Stimulated activated CD4-positive, alpha-beta T cell treated with anti-CD3 and anti-CD28 coated beads, Interleukin-15, amount 100 ng/mL, for 48 hours (primary cell): ENCODE measurements at places on chromosomes 3 and 15.

DNA sequence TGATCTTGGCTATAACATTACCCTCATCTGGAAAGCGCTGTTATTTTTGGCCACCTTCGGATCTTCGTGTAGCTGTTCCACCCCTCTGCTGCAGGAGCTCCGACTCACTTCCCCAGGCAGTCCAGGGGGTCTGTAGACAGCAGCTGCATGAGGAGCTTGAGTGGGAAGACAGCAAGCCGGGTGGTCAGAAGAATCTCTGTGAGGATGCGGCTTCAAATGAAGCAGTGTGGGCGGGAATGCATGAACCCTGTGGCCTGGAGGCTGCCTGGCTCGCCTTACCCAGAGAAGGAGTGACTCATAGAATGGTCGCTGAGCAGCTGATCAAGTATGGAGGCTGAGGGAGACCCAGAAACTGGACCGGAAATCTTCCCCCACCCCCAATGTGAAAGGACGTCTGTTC lies 45.2 kb upstream of the NR2F2 start:
- no peak for DNase-seq

- DNase-seq = no peak
These were observed 808.7 kb downstream of the GRM7 start for GRCh38 chr3:7669641-7670040.

DNA sequence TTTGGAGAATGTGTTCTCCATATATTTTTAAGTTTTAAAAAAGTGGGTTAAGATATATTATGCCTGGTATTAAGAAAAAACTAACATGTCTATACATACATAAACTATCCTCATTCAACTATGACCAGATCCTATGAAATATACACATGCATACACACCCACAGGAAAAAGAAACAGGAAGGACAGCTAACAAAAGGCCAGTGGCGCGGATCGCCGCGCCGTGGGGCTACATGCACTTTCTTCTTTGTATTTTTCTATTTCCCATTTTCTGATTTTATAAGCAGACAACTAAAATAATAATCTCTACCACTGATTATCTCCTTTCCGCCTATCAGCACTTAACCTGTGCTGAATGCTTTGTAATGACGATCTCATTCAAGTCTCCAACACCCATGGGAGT lies 160.1 kb downstream of the OR4M2 start:
- no peak for DNase-seq

DNA sequence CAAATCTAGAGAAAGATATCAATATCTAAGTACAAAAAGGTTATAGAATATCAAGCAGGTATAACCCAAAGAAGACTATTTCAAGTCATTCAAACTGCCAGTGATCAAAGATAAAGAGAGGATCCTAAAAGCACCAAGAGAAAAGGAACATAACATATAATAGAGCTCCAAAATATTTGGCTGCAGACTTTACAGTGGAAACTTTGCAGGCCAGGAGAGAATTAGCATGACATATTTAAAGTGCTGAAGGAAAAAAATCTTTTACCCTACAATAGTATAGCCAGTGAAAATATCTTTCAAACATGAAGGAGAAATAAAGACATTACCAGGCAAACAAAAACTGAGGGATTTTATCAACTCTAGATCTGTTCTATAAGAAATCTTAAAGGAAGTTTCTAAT lies 254.3 kb upstream of the ARHGEF26 start:
- no peak for DNase-seq

- DNase-seq = no peak
These were observed 53.4 kb downstream of the BTLA start for GRCh38 chr3:112445839-112446238.

GRCh38 chr15:24734396-24734795 lies 58.8 kb downstream of the NPAP1 start:
- DNase-seq = no peak

GRCh38 chr3:69547461-69547880 lies 161.6 kb upstream of the FRMD4B start:
- no peak for DNase-seq
